ENCODE measurements at places on chromosomes 4 and X.

GRCh38 chr4:46254788-46255187, 130.9 kb upstream of the GABRG1 start:
- no peak for DNase-seq
- no peaks in the 10 kb centered on the region for H3K36me3 ChIP-seq
- peaks cover 2% of the 10 kb centered on the region for H3K27me3 ChIP-seq
- no peak overlapping the region for H3K4me3 ChIP-seq
- no peaks in the 10 kb centered on the region for H3K4me1 ChIP-seq

- no peak for DNase-seq
- no peak overlapping the region for H3K4me3 ChIP-seq
- no peaks in the 10 kb centered on the region for H3K27me3 ChIP-seq
- peaks cover 71% of the 10 kb centered on the region for H3K36me3 ChIP-seq
Measured at GRCh38 chrX:2614911-2615310, 76.2 kb upstream of the CD99 start.

GRCh38 chr4:155491336-155492120, 114.8 kb upstream of the MAP9 start:
- H3K36me3 ChIP-seq, result no peaks in the 10 kb centered on the region
- H3K27me3 ChIP-seq, result no peaks in the 10 kb centered on the region
- no peak for DNase-seq
- H3K27ac ChIP-seq, result no peak overlapping the region
- no peak overlapping the region for H3K4me3 ChIP-seq

GRCh38 chr4:112189754-112190153, 41.8 kb upstream of the AP1AR start:
- no peak overlapping the region for H3K27ac ChIP-seq
- DNase-seq, result no peak
- H3K36me3 ChIP-seq, result peaks cover 18% of the 10 kb centered on the region
- H3K27me3 ChIP-seq, result no peaks in the 10 kb centered on the region

DNA sequence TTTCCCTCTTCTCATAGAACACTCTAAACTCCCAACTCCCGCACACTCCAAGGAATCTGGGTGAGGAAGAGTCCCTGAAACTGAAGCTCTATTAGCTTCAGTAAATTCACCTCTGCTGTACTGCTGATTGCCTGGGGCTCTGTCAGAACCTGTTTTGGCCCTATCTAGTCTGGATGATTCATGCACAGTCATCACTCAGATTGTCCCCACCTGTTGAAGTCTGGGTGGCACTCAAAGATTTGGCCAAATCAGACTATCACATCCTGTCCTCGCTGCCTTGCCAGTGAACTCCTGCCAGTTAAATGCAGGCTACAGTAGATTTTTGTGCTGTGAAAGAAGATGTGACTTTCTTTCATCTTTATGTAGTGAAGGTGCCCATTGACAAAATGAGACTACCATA, 63.5 kb upstream of the EMCN start:
- no peaks in the 10 kb centered on the region for H3K27me3 ChIP-seq
- no peaks in the 10 kb centered on the region for H3K36me3 ChIP-seq
- H3K4me3 ChIP-seq, result no peak overlapping the region
- H3K4me1 ChIP-seq, result peaks cover 14% of the 10 kb centered on the region

DNA sequence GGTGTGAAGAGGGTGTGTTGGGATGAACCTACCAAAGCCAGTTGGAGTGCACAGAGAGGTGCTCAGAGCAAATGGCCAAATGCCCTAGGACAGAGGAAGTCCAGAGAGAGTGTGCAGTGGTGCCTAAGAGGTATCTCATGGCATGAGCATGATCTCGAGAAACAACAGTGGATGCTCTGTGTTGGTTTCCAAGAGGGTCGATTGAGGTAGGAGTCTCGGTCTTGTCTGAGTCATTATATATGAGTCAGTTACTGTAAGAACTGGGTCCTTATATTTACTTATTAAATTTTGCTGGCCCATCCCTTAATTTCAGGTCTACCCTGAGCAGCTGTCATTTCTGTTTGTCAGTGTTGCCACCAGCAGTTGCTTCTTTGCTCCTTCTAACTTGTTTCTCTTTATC, 86.6 kb upstream of the TMEM150C start:
- H3K27ac ChIP-seq, result no peak overlapping the region
- H3K27me3 ChIP-seq, result no peaks in the 10 kb centered on the region
- no peaks in the 10 kb centered on the region for H3K4me1 ChIP-seq
- no peak for DNase-seq
